Left renal pelvis (tissue), 4 donors: ENCODE measurements at places on chromosomes 13 and 19. TPM values are rescaled to one million over a fixed set of nuclear protein-coding genes. Genes with fewer than 3 reads are reported as not detected.

RFPL4AL1 gene
- 0.20 TPM for polyA plus RNA-seq

TLE6 gene
- polyA plus RNA-seq, result 8.1 TPM

NUCB1 gene
- 314 TPM for polyA plus RNA-seq

PRR22 gene
- polyA plus RNA-seq, result 4.4 TPM
